Memory B cell (primary cell): ENCODE measurements at places on chromosomes 7 and 10.

DNA sequence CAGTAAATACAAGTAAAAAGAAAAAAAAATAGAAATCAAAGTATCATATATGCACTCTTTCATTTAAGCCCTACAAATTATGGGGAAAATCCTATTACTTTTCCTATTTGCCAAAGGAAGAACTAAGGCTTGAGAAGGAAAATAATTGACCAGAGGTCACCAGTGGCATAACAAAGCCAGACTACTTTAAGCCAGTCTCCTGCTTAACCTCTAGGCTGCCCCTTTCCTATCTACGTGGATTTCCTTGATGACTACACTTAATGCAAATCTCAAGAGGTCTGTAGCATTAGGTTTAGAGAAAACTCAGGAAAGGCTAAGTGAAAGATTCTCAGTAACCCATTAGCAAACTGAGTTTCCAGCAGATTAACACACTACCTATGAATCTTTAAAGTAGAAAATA is 49.8 kb downstream of the TPK1 start:
- DNase-seq = no peak
- no peaks in the 10 kb centered on the region for H3K27me3 ChIP-seq
- no peak overlapping the region for H3K4me3 ChIP-seq

- peaks cover 3% of the 10 kb centered on the region for H3K36me3 ChIP-seq
- H3K27me3 ChIP-seq = no peaks in the 10 kb centered on the region
- H3K27ac ChIP-seq = no peak overlapping the region
- no peak overlapping the region for H3K4me3 ChIP-seq
Measured at GRCh38 chr10:56927701-56928100, 566.6 kb upstream of the ZWINT start.

GRCh38 chr7:15848362-15848761 is 161.9 kb upstream of the MEOX2 start:
- no peaks in the 10 kb centered on the region for H3K4me1 ChIP-seq
- no peaks in the 10 kb centered on the region for H3K36me3 ChIP-seq
- no peak for DNase-seq
- H3K27me3 ChIP-seq = no peaks in the 10 kb centered on the region

- peaks cover 6% of the 10 kb centered on the region for H3K27me3 ChIP-seq
- no peak overlapping the region for H3K4me3 ChIP-seq
- DNase-seq = no peak
- H3K27ac ChIP-seq = no peak overlapping the region
- peaks cover 3% of the 10 kb centered on the region for H3K4me1 ChIP-seq
Measured at GRCh38 chr7:28348636-28349035, 63.7 kb upstream of the CREB5 start.

GRCh38 chr7:105268056-105268455 is 120.7 kb downstream of the SRPK2 start:
- peaks cover 47% of the 10 kb centered on the region for H3K4me1 ChIP-seq
- no peak overlapping the region for H3K4me3 ChIP-seq
- H3K36me3 ChIP-seq = peaks cover 2% of the 10 kb centered on the region
- no peak for DNase-seq
- no peaks in the 10 kb centered on the region for H3K27me3 ChIP-seq

- DNase-seq = no peak
- H3K4me1 ChIP-seq = peaks cover 2% of the 10 kb centered on the region
- no peak overlapping the region for H3K27ac ChIP-seq
- H3K4me3 ChIP-seq = no peak overlapping the region
- H3K27me3 ChIP-seq = peaks cover 5% of the 10 kb centered on the region
Measured at GRCh38 chr10:22837351-22837750, 90.5 kb upstream of the ARMC3 start.

DNA sequence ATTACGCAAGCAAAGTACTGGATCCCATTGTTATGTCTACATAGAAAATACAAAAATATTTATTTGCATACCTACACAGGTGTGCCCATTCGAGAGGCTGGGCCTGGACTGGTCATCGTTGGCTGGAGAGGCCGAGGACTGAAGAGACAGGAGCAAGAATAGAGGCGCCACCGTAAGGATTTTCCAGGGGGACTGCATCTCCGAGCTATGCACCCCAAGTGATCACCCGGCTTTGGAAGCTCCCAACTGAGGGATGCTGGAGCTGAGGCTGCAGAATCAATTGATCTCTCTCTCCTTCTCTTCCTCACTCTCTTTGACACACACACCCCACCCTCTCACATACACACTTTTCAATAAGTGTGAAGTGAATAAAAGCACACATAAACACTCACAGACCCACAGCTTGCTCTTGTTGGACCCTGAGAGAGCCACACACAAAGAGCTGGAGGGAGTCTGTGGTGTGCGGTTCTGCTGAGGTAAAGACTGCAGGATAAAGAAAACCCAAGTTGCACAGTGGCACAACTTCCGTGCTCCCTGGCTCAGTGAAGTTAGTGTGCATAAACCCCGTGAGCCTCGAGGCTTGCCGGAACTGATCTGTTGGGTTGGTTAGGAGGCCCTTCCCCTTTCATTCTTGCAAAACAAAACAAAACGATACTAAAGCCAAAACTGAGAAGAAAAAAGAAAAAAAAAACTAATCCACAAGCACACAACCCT is at the start of gene AOAH:
Gene AOAH, minus strand, starts transcription at position 544 of the 714 bp plus-strand sequence. Its CDS starts 346 bp downstream, at position 198.
- H3K27me3 ChIP-seq = no peaks in the 10 kb centered on the region
- peak within 1 kb of the TSS; percentile 85 for H3K27ac ChIP-seq
- peak within 1 kb of the TSS; percentile 65 for H3K4me3 ChIP-seq
- H3K4me1 ChIP-seq = peaks cover 20% of the 10 kb centered on the region
- H3K36me3 ChIP-seq = no peaks in the 10 kb centered on the region

DNA sequence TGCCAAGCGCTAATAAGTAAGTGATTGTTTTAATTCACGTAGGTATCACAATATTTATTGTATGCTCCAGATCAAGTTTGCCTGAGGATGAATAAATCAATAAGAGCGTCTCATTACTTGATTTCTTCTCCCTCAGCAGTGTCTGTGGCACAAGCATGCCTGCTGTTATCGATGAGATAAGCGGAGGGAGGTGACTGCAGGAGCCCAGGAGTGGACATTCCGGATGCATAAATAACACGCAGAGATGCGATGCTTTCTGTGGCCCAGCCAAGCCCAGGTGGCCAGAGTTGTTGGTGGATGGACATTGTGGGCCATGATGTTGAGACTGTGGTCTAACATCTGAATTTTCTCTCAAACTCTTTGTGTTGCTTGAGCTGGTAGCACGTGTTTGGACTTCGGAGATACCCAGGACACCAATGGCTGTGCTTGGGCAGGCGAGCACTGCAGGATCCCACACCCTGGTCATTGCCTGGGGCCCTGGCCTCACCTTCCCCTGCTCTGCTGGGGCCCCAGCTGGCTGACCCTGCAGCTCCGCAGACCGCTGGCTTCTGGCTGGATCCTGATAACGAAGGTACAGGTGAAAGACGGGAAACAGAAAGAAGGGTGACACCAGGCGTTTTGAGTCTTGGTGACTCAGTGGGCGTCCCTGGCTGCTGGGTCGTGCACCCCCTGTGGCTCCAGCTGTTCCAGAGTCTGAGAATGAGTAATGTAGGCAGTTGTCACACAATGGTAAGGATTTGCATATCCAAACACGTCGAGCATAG is 31.2 kb upstream of the MNX1 start:
- DNase-seq = no peak
- no peak overlapping the region for H3K27ac ChIP-seq
- H3K4me3 ChIP-seq = no peak overlapping the region
- H3K4me1 ChIP-seq = peaks cover 2% of the 10 kb centered on the region
- H3K27me3 ChIP-seq = peaks cover 8% of the 10 kb centered on the region

- H3K36me3 ChIP-seq = peaks cover 15% of the 10 kb centered on the region
- H3K27ac ChIP-seq = peak overlapping the region; percentile 10
- no peak overlapping the region for H3K4me3 ChIP-seq
- DNase-seq = no peak
Measured at GRCh38 chr7:112777406-112777805, 12.8 kb downstream of the TMEM168 start.

DNA sequence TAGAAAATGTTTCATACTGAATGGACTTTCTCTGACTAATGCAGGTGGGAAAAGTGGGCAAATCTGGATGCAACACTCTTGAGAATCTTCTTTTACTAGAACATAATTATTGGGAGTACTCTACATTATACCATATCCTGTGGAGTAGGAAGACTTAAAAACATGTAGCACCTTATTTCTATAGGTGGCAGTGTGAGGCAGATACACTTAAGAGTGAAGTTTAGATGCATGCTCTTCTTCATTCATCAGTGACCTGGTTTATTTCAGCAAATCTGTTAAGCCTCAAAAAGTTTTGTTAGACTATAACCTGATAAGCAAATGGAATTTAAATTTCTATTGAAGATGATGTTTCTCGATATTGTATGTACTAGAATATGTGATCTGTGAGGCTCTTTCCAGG is 1087.1 kb upstream of the LRRN3 start:
- no peaks in the 10 kb centered on the region for H3K27me3 ChIP-seq
- DNase-seq = no peak
- no peaks in the 10 kb centered on the region for H3K36me3 ChIP-seq
- H3K4me1 ChIP-seq = no peaks in the 10 kb centered on the region
- no peak overlapping the region for H3K4me3 ChIP-seq

- no peaks in the 10 kb centered on the region for H3K36me3 ChIP-seq
- no peak for DNase-seq
- H3K4me3 ChIP-seq = no peak overlapping the region
- H3K27me3 ChIP-seq = no peaks in the 10 kb centered on the region
- no peak overlapping the region for H3K27ac ChIP-seq
- H3K4me1 ChIP-seq = no peaks in the 10 kb centered on the region
Measured at GRCh38 chr10:44463511-44464121, 78.7 kb upstream of the CXCL12 start.

- no peak overlapping the region for H3K27ac ChIP-seq
- H3K4me1 ChIP-seq = peaks cover 10% of the 10 kb centered on the region
- no peak for DNase-seq
- H3K27me3 ChIP-seq = peaks cover 10% of the 10 kb centered on the region
Measured at GRCh38 chr7:74495112-74496086, 41.7 kb downstream of the GTF2IRD1 start.

DNA sequence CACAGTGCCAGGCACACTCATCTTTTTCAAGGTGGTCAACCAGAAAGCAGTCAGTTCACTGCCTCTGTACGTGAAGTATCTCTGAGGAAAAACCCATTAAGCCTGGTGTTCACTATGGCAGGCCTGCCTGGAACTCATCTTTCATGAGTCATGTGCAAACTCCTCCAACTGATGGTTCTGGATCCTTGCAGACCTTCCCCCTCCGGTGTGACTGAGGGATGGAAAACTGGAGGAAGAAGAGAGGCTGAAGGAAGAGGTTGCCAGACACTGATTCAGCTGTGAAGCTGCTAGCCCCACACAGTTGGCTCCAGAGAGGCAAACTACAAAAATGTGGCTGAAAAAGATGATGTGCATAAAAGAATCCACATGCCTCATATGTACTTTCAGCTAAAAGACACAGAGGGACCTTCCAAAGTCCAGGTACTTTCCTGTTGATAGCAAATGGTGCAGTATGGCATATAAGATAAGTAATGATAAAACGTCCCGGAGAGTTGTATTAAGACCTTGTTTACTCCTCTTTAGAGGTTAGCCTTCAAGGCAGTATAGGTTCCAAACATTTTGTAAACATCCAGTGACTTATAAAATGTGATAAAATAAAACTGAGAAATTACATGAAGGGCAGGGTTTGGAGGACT is 2.7 kb downstream of the CYP3A5 start:
- H3K27ac ChIP-seq = no peak overlapping the region
- peaks cover 2% of the 10 kb centered on the region for H3K4me1 ChIP-seq
- DNase-seq = no peak
